NCI-H1105 treated with DMSO at 0.1 percent for 48 hours (cell line): ENCODE measurements at places on chromosomes 7 and 10.

DNA sequence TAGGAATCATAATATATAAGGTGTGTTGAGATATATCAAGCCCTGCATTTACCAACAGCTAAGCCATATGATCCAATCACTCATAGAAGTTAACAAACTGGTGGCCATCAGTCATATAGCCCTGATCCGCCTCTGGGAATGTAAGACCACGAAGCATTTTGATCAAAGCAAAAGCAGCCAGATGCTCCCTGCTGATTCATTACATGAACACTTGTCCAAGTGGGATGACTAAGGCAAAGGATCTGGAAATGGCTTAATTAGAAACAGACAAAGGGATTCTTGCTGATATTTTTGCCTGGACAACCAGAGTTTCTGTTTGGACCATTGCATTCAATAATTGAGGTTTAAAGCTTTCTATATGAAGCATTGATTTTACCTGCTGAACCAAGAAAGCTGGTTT lies 535.5 kb downstream of the GPAM start:
- no peak for DNase-seq

DNA sequence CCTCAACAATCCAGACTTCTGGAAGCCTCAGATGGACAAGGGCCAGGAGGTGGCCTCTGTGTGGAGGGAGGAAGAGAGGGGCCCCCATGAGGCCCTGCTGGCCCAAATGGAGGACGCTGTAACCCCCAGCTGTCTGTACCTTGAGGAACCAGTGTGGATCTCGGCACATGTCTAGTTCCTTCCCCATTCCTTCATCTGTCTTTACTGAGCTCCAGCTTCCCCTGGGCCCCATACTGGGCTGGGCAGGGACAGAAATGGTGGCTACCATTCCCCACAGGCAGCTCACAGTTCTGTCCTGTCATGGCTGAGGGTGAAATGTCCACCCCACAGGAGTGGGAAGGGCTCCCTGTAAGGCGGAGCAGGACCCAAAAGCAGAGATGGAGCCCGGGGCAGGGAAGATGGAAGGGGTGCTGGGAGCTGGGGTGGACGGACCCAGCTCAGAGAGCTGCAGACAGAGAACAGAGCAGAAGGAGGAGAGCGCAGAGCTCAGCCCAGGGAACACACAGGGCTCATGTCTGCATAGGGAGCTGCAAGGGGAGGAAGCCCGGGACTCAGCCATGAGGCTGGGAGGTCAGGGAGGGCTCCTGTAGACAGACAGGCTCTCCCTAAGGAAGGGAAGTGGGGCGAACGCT lies 22.8 kb downstream of the ANTXRL start:
- no peak for DNase-seq

DNA sequence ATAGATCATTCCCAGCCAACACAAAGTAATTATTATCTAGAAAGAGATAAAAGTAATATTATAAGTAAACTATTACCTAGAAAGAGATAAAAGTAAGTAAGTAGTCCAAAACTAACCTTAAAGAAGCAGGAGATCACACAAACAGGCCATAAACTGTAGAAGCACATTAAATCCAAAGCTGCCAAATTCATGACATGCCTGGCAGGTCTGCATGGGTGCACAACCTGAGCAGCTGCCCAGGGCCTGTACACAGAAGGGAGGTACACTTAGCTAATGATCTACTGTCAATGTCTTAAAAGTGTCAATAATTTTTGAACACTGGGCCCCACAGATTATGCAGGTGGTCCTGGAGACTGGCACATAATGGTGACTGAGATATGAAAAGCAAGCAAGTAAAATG lies 196.5 kb downstream of the GRM8 start:
- DNase-seq, result no peak

DNA sequence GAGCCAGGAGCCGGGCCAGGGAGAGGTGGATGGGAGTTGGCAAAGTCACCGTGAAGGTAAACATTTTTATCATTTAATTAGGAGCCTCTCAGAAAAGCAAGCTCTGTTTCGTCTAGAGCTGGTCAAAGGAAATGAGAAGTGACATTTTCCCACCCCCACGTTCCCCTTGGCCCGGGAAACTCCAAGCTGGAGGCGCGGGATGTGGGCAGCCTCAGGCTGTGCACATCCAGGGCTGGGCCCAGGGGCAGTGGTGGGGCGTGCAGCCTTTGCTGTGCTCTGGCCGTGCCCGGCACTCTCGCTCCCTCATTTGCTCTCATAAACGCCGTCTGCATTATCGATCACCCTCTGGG lies 135.6 kb upstream of the RET start:
- DNase-seq, result peak; percentile 18

GRCh38 chr7:100584683-100585510 lies 1.0 kb downstream of the LRCH4 start:
- DNase-seq, result no peak

DNA sequence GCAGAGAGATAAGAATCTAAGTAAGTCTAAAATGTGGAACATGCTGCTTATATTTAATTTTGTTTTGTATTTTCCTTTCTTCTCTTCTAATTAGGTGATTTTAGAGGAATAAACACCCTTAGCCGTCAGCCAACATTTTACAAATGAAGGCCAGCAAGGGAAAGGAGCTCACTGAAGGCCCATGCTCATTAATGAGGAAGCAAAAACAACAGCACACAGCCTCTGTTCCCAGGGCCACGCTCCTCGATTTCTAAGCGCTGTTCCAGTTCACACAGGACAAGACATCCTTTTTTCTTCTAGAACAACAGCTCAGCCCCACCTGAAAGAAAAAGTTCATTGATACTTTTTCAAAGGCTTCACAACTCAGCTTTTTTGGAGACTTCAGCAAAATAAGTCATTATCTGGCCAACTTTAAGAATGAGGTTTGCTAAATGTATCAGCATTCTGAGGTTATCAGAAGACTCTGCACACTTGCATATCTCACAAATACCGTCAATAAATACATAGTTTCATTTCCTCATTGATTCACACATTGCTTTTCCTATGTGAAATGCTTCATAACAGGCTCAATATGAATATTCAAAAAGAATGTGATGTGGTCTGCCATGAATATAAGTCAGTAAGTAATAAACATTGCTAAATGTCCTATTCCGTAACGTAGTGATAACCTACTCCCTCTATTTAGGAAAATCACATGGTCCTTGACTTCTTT lies 34.8 kb upstream of the SFMBT2 start:
- DNase-seq, result no peak

- no peak for DNase-seq
These were observed 86.1 kb upstream of the NPY start for GRCh38 chr7:24197852-24198251.

DNA sequence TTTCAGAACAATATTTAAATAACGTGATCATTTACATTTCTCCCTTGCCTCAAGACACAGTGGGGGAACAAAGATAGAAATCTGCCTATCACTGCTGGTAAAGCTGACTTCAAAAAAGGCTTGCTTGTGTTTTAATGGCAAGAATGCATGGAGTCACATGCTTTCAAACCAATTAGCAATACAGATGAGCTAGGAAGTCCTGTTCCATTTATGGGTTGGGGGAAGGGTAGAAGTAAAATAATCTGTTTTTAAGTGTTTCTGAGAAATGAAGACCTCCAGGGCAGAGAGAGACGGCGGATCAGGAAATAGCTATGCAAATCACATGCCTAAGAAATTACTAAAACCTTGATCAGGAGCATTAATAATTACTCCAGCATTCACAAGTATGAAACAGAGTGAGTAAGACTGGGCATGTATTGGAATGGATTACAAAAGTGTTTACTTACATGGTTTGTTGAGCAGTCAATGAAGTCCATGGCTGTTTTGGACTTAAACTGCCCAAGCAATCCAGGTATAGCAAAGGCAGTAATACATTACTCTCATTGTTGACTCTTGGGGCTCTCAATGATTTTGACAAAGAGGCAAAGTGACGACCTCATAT lies 142.0 kb downstream of the ARID5B start:
- DNase-seq, result no peak

DNA sequence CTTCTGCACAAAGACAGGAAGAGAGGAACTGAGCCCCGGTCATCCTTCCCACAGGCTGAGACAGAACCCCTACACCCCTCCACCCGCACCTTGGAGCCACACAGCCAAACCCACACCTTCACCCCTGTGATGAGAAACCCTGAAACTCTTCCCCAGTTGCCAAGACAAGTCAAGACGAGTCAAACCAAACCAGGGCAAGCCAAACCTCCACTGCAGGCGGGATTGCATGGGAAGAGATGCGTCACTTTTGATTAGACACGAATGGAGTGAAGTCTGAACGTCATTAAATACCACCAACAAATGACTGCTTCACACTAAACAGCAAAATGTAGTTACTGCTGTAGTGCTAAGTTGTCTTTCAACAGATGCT lies 73.8 kb downstream of the PRPF18 start:
- DNase-seq, result no peak

- DNase-seq, result no peak
These were observed 59.3 kb upstream of the BMPER start for GRCh38 chr7:33845991-33846509.

- peak; percentile 81 for DNase-seq
These were observed 61.8 kb upstream of the SP4 start for GRCh38 chr7:21365866-21366624.

DNA sequence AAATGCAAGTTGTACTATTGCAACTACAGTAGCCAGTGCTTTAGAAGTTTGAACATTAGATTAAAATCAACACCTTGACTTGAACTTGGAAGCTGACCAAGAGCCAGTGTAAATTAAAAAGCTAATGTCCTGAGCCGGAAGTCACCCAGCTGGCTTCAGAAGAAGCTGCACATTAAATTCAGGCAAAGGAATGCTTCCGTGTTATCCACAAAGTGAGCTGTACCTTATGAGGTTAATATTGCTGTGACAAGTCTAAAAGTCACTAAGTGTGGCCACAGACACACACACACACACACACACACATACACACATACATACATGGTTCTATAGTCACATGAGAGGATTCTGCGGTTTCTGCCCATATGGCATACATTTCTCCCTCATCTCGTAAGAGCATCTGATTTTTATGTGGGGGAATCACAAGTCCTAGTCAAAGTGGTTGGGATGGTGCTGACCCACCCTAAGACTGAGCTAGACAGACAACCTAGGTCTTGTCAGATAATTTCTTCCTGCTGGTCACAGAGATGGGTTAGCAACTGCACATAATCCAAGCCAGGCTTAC lies 612.9 kb downstream of the SORCS1 start:
- DNase-seq, result no peak

DNA sequence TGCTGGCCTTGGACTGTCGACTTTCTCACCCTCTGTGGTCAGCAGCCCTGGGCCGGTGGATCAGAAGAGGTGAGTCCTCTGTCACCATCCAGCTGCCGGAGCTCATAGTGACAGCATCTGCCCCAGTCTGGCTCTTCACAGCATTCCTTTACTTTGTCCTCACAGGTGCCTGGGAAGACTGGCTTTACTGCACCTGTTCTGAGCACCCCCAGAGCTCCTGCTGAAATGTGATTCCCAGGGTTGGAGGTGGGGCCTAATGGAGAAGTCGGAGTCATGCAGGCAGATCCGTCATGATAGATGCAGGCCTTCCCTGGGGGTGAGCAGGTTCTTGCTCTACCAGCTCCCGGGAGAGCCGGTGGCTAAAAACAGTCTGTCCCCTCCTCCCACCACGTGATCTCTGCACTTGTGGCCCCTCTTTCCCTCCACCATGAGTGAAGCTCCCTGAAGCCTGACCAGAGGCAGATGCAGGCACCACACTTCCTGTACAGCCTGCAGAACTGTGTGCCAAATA lies 171.5 kb downstream of the ZMYND11 start:
- no peak for DNase-seq
